SK-N-SH treated with all-trans-retinoic acid at 6 μM for 48 hours (cell line): ENCODE measurements at places on chromosomes 12 and 14.
A peak's percentile ranks its signal among the peaks of the same experiment; 100 is the strongest.

DNA sequence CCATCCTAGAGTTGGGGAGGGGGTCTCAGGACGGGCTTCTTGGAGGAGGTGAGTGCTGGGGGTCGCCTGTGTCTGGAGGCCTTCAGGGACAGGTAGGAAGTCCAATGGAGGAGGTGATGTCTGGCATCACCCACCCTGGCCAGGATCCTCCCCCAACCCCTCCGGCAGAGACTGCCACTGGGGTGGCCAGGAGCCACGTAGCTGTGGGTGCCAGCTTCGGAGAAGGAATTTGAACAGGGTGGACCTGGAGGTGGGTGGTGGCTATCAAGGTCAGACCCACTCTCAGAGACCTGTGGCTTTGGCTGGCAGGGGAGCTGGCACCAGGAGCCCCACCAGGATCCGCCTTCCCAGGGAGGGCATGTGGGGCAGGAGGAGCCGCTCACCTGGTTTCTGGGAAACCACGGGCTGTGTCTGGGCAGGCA is 9.1 kb downstream of the CEP170B start:
- ATAC-seq: no peak

DNA sequence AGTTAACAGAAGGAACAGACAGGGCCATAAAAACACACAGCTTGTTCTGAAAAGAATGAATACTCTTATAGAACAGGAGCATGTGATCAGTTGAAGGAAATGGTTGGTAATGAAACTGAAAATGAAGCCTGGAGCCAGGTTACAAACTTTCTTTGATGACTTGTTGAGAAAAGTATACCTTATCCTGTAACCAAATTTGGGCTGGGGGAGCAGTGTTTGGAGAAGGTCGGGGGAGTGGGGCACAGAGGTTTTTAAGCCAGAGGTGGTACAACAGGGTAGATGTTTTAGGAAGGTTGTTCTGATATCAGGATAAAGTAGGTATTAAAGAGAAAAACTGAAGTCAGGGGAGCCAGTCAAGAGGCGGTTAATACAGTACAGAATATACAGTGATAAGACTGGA is 8.2 kb downstream of the GOLT1B start:
- no peak for ATAC-seq

DNA sequence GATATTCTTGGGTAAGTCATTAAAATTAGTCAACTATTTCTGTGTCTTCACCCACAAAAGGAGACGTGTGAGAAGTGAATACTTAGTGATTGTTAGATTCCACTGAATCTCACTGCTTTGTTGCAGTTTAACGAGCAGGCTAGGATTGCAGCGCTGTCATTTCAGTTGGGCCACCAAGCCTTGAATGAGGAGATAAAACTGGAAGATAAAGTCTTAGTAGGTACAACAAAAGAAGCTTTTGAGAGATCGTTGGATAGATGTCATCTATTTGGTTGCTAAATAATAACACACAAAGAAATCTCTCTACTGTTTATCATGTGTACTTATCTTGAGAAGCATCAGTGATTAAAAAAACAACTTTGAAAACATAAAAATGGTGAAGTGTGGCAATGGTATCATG is 132.3 kb downstream of the RGS6 start:
- ATAC-seq: no peak

DNA sequence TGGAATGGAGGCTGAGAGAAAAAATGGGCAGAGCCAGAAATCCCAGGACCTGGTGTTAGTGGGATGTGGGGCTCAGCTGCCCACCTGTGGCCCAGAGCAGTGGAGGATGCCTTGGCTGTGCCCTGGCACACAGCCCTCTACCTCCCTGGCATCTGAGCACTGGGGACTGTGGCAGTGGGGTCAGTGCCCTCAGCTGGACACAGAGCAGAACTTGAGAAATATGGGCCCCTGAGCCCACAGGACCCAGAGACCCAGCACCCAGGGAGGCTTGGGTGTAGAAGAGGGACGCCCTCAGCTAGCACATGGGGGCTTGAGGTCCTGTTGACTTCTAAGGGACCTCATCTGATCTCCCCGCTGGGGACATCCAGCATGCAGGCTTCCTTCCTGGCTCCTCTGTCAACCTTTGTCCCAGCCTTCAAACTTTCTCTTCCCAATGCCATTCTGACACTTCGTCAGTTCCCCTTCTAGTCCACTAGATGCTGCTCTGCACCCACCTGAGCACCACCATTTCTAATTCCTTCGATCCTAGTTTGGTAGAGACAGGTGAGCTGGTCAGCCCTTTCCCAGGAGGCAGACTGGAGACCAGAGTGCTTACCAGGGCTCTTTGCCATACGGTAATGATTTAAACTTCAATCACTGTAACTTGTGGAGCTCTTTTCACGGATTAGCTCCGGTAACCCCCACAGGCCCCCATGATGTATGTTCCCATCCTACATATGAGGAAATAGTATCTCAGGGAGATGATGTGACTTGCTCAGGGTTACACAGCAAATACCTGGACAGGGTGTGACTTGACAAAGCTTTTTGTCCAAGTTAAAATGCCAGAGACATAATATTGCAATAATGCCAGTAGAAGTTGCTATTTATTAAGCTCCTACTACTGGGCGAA is 143.7 kb downstream of the ASCL4 start:
- peak; percentile 58 for ATAC-seq

GRCh38 chr14:87894920-87895319 is 98.1 kb downstream of the GALC start:
- ATAC-seq: no peak

GRCh38 chr14:93295541-93296220 is 37.2 kb downstream of the BTBD7 start:
- ATAC-seq: no peak

GRCh38 chr14:101736071-101736470 is 25.4 kb upstream of the PPP2R5C start:
- no peak for ATAC-seq

DNA sequence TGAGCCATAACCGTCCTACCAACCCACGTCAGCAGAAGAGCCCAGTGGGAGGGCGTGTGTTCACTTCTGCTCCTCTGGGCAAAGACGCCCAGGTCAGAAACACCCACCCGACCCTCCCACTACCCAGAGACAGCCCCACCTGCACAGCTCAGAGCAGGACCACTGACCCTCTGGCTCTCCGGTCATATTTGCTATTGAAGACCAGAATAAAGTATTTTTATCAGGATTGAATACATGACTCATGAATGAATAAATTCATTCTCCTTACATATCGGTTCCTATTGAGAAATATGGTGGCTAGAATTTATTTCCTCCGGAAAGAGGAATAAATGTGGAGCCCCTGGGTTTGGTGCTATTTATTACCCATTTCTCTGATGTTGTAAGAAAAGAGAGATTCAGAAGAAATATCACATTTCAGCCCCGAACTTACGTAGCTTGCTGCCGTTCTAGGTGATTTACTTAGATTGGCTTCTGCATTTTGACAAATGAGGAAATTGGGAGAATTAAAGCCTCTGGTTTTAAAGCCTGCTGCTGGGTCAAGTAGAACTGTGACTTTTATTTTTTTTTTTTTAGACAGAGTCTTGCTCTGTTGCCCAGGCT is 36.4 kb upstream of the P2RX7 start:
- no peak for ATAC-seq

- no peak for ATAC-seq
Observed at GRCh38 chr12:45601888-45602287, 127.6 kb upstream of the ARID2 start.

DNA sequence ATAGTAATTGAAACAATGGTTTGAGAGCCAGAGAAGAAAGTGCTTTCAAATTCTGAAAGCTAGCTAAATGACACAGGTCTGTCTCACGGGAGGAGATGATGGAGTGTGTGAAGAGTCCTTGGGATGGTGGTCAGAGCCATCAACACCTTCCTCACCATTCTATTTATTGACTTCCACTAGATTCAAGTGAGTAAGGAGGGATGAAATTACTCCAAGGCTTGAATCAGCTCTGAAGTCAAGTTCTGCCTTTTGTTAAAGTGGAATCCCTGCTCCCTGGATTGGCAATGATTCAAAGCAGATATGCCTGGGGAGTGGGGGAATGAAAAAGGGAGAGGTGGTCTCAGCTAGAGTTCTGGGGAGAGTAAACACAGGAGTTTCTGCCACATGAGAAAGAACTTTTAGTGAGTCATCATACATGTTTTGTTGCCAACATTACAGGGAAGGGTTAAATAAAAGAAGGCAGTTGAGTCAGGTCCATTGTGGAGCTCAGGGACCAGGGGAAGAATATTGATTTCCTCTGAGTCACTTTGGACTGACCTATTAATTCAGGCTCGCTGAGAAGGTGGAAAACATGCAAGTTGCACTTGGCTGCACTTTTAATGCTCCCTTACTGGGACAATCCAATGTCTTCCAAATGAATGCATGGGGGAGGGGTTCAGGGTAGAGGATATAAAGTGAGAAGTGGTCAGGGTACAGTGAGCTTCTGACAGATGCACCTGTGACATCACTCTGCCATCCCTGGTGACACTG is 142.7 kb downstream of the TBX5 start:
- ATAC-seq: no peak

DNA sequence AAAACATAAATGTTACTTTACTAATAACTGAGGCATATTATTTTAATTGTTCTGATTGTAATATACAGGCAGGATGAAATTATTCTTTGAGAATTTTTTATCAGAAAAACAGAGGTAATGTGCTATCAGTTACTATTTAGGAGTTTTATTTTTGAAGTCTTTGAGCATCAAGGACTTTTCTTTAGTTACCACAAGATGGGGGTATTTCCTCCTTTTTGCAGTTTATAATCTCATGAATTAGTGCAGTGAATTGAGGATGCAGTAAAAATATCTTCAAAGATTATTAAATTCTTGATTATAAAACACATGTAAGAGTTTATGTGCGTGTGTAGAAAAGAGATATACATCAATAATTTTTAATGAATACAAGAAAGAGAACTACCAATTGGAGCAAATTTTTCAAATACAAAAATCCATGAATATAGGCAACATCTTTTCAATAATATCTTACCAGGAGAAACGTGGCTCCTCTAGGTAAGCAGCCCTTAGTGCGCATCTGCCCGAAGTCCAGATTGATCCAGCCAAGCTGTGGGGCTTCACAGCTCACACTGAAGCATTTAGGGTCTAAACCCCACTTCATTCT is 71.6 kb downstream of the ERGIC2 start:
- peak; percentile 62; the same call in 1 of the 3 replicates for ATAC-seq

DNA sequence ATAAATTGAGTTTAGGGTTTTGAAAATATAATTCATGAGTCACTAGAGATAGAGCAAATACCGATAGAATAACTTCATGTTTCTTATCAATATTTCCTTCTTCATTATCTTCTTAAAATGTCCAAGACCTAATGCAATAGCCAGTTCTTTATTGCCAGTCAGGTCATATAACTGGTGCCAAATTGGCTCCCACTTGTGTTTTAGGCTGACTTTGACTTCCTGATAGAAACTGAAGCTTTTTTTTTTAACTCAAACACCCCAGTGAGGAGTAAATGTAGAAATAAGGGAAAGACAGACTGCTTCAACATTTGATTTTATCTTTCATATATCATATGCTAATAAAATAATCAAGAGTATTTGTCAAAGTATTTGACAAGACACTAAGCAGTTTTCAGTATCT is 80.7 kb downstream of the ARMH4 start:
- ATAC-seq: no peak

DNA sequence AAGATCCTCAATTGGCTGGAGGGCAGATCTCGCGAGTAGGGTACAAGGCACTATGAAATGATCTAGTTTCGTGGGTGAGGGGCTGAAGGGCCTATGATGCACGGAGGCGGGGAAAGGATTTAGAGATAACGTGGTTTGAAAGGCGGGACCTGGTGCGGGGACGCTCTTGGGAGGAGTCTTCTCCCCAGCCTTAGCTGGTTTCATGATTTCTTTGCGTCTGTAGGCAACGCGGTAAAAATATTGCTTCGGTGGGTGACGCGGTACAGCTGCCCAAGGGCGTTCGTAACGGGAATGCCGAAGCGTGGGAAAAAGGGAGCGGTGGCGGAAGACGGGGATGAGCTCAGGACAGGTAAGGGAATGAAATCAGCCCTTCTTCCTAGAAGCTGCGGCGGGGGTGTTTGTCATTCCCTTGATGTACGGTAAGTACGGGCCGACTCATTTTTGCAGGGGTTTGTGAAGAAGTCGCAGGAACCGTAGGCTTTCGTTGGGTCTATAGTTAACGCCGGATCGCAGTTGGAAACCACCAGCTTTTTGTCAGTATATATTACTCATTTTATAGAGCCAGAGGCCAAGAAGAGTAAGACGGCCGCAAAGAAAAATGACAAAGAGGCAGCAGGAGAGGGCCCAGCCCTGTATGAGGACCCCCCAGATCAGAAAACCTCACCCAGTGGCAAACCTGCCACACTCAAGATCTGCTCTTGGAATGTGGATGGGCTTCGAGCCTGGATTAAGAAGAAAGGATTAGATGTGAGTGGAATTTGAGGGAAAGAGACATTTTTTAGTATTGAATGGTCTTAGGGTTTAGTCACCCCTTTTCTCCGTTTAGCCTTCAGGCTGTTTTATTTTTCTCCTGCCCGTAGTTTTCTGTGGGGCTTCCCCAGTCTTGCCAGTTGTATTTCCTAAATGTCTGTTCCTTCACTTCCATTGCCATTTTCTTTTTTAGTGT is 602 bp downstream of the APEX1 start:
- peak; percentile 82 for ATAC-seq

DNA sequence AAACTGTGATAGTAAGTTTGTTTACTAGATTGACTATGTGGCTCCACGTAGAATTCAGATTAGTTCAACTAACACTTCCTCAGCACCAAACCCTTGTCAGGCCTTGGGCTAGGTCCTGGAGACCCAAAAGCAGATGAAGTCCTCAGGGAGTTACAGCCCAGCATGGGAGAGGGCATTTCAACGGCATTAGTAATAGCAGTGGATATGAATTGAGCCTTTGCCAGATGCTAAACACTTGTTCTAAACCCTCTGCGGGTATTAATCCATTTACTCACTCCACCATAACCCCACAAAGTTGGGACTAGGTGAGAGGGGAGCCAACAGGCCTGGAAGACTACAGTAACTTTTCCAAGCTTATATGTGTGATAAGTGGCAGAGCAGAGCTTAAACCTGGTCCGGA is 714.6 kb downstream of the DIO2 start:
- ATAC-seq: no peak

DNA sequence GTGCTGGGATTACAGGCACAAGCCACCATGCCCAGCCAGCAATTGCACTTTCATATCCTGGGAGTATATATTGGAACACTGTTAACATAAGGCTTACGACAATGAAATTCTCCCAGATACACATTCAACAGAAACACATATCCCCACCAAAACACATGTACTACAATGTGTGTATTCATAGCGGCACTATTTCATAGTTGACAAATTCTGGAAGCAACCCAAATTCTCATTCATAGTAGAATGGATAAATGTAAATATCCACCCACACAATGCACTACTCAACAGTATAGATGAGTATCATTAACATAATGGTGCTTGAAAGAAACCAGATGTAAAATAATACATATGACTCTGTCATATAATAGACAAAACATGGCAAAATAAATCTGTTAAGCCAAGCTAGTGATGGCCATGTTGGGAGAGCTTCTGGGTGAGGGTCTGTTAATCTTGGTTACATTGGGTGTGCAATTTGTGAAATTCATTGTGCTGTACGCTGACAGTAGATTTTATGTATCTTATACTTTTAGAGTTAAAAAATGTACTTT is 2.6 kb upstream of the DNAAF2 start:
- no peak for ATAC-seq

GRCh38 chr14:32698831-32699230 is 239.8 kb upstream of the NPAS3 start:
- peak; percentile 31; the same call in 1 of the 3 replicates for ATAC-seq

GRCh38 chr12:20201733-20202132 is 166.6 kb upstream of the PDE3A start:
- no peak for ATAC-seq
